ENCODE measurements at places on chromosomes 2 and 18.

DNA sequence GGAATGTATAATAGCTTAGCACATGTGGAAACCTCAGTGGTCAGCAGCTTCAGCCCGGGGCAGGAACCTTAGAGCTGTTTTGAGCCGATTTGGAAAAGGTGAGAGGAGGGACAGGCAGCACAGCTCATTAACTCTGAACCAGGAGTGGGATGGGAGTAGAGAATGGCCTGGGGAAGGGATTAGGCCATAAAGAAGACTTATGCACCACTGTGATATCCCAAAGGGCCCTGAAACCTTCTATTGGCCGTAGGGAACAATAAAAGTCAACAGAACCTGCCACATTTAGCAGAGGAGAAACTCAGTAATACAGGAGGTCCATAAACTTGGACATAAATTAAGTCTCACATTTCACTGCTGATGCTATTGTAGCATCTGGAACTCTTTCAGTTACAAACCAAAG is 124.2 kb upstream of the REV1 start:
- DNase-seq, result no peak

DNA sequence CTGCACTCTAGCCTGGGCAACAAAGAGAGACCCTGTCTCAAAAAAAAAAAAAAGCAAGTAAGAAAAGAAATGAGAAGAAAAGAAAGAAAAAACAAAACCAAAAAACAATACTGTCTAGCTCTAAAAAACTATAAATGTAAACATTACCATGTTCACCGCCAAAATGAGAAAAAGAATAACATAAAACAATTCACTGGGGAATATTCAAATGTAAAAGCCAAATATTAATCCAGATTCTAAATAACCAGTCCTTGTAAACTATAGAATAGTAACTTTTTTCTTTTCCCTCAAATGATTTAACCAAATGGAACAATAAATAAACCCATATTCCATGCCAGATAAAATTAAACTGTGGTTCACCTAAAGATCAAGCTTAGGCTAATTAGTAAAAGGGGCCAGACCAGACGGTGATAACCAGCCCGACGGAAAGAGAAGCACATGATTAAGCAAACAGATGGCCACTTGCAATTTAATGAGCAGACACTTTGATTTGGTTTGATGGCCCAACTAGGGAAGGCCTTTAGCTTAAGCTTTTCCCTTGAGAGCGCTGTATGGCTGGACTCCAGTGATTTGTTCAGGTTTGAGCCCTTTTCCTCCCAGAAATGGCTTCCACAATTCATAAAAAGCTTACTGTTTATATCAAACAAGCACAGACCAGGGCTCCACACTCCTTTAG is 39.4 kb upstream of the ZNF397 start:
- peak; percentile 79 for DNase-seq

- DNase-seq, result no peak
Observed at GRCh38 chr2:45014016-45014702, 4.9 kb upstream of the SIX2 start.

GRCh38 chr18:10100196-10100595 is 186.4 kb downstream of the VAPA start:
- DNase-seq, result no peak

DNA sequence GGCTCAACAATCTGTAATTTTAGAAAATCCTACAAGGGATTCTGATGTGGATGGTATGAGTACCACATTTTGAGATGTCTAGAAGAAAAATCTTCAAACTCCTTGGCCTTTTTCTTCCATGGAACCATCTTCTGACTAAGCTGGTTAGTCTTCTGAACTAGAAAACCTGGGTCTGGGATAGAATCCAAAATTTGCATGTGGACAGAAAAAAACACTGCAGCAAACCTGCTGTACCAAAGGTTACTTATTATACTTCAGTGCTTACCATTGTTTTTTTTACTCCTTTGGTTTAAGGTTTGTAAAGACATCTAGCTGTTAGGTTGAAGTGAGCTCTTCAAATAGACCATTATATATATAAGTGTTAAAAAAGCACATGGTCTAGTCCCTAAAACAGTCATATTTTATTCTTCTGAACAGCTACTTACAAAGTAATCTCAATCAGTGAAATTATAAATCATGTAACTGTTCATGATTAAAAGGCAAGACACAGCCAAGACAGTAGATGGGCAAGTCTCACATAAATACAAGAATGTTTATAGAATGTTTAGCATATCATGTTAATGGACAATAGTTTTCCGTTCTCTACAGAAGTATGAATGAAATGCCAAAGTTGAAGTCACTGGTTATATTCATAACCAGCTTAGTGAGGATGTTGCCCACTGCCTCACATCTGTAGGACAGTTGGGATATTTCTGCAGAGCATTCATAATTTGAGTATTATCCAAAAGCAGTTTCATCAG is 85.5 kb downstream of the ORC4 start:
- DNase-seq, result no peak

- no peak for DNase-seq
Observed at GRCh38 chr18:50632895-50633515, 73.1 kb downstream of the MAPK4 start.

- no peak for DNase-seq
Observed at GRCh38 chr2:136236019-136236418, 118.1 kb upstream of the CXCR4 start.

DNA sequence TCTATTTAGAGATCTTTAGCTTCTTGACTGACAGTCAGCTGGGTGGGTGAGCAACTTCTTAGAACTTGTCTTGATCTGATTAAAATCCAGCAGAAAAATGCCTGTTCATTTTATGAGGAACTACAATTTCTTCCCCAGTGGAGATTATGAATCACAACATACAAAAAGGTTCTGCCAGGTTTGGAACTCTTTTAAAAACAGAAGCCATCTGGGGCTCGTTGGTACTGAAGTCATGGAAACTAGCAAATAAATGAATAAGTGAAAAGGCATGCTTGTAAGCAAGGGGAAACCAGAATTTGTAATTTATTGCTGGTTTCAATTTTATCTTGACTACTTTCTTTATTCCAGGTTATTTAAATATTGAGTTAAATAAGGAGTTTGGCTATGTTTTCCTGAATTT is 767.4 kb downstream of the MBD2 start:
- no peak for DNase-seq

- no peak for DNase-seq
Observed at GRCh38 chr2:162211732-162212131, 31.5 kb downstream of the FAP start.

- DNase-seq, result no peak
Observed at GRCh38 chr2:142796161-142796560, 81.3 kb upstream of the KYNU start.

GRCh38 chr2:82795446-82795845 is 1663.6 kb downstream of the SUCLG1 start:
- DNase-seq, result no peak

DNA sequence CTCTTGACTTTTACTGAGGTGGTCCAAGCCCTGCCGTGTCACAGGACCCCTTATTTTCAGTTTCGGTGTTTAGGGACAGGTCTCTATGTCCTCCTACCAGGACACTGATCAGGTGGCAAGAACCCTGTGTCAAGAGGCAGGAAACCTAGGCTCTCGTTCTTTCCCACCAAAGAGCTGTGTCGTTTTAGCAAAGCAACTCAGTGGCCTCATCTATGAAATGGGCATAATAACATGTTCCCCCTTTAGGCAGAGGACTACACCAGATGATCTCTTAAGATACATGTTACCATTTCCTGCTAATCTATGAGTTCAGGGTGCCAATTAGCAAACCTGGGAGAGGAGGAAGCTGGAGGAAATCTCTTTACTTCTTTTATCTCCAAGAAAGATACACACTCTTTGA is 1.9 kb downstream of the RAB31 start:
- DNase-seq, result no peak

DNA sequence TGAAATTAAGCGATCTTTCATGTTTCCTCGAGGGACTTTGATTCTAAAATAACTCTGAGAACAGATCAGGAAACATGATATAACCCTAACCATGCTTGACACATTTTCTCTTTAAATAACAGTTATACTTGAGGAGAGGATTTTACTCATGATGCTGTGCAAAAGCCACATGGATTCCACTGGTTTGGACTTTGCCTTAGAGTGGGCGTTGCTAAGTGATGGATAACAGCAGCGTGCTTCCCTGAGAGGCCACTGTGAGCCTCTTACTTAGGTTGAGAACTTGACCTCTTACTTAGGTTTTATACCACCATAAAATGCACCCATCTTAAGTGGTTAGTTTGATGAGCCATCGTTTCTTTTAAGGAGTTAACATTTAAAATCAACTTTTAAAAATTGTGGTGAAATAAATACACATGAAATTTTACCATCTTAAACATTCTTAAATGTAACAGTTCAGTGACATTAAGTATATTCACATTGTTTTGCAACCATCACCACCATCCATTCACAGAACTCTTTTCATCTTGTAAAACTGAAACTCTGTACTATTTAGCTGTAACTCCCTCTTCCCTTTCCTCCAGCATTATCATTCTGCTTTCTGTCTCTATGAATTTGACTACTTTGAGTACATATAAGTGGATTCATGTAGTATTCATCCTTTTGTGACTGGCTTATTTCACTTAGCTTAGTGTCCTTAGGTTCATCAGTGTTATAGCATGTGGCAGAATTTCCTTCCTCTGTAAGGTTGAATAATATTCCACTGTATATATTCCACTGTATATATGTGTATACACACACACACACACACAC is 22.6 kb downstream of the ANXA4 start:
- no peak for DNase-seq

DNA sequence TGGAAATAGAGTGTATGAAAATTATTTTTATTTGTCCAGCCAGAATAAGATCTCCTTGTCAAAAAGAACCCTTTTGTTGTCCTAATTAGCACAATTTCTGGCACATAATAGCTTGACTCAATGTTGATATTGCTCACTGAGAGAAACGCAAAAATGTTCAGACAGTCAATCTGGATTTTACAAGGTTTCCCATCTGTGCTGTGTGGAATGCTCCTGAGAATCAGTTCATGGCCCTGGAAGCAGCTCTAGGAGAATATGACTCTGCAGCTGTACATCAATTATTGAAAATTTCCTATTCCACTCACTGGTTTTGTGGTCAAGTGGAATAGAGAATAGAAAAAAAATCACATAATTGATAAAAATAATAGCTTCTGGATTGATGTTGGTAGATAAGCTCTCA is 1582.9 kb upstream of the NXPH2 start:
- no peak for DNase-seq

DNA sequence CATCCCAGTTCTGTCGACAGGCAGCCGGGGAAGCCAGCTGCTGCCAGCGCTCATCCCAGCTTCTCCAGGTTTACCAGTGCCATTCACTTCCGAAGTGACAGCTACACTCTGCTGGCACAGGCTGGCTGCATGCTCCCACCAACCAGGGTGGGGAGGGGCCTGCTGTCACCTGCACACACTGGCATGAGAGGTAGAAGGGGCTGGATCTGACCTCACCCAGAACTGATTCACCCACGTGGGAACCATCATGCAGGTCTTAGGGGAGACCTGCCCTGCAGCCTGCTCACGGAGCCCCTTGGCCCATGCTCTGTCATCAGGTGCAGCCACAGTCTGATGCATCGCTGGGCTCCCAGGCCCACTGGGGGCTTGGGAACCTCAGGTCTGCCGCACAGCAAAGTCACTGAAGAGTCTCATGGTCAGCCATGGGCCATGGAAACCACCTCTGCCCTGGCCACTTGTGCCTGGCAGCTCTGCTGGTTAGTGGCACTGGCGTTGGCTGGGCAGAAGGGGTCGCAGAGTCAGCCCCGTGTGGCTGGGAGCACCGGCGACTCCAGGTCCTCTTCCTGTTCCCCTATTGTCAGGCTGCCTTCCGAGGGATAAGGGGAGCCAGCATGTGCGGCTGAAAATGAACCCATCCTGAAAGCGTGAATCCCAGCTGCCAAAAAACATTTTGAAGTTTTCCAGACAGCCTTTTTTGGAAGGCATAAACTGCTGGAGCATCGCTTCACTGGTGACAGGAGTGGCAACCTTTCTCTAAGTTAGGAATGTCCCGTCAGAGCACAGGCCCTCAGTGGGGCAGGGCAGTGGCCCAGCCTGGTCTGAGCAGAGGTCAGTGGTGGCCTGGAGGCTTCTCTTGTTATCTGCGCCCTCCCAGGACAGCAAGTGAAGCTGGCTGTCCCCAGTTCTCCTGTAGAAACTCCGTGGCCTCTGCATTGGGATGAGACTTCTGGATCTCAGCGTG is 157.8 kb downstream of the SEPTIN10 start:
- DNase-seq, result no peak

DNA sequence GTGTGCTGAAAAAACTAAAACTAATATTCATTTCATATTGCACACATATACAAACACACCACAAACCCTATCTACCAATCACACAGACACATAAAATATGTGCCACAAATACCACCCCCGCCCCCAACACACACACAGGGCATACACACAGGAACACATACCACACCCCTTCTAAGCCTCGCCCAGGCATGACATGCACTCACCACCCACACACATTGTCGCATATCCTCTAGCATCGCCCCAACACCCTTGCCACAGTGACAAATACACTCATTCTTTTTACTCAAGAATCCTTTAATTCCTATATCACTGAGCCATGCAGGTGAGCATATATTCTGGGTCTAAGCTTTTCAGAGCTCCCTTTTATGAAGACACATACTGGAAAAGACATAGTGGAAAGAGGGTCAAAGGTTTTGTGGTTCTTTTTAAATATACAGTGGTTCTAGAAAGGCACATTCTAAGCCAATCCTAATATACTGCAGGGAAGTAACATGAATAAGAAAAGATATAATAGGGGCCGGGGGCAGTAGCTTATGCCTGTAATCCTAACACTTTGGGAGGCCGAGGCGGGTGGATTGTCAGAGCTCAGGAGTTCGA is 24.5 kb upstream of the LCLAT1 start:
- no peak for DNase-seq

GRCh38 chr2:64972876-64973275 is 16.3 kb upstream of the SLC1A4 start:
- DNase-seq, result no peak

- DNase-seq, result no peak
Observed at GRCh38 chr2:101223814-101224231, 28.9 kb upstream of the CNOT11 start.

- no peak for DNase-seq
Observed at GRCh38 chr18:46336278-46337111, 232.3 kb downstream of the HAUS1 start.

DNA sequence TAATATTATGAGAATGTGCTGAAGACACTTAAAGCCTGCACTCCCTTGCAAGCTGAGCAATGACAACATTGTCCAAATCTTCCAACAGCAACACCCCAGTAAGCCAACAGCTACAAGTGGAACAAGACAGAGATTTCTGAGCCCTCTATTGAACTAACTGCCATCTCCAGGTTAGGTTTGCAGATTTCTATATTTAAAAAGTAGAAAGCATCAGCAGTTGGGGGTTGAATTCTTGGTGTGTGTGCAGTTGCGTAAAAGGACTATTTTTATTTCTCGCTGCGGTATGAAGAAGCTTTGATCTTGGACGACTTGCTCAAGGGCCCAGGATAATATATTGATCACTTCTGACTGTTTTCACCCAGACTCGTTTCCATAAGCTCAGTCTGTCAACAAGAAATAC is 106.2 kb upstream of the ZFP36L2 start:
- no peak for DNase-seq

DNA sequence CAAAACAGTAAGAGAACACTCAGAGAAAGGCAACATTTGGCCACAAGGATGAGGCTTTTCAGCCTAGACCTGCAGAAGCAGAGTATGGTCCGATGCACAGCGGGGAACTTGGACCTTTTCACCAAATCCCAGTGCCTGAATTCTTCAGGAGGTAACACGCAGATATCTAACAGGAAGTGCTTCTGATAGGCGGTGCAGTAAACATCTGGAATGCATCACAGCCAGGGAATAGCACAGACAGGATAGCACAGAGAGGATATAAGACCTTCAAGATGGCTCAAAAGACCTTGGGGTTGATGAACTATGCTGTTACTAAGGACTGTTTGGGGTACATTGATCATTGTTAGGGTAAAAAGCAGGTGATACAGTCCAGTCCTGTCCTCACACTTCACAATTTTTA is 1.7 kb downstream of the TMEM127 start:
- DNase-seq, result no peak

GRCh38 chr2:11657646-11658045 is 12.3 kb downstream of the NTSR2 start:
- no peak for DNase-seq

Data from NCI-H1092 (cell line).